ENCODE measurements at places on chromosomes 2 and 18. TPM values are rescaled to one million over a fixed set of nuclear protein-coding genes. Genes with fewer than 3 reads are reported as not detected.
A peak's percentile ranks its signal among the peaks of the same experiment; 100 is the strongest.

Gene COL4A3
- total RNA-seq = 48.8 TPM

Gene LAMA3
- 66.0 TPM for total RNA-seq

Gene EFR3B
- total RNA-seq = 1.1 TPM

Gene CHST10
- 7.1 TPM for total RNA-seq

Gene LYG1
- total RNA-seq = 21.0 TPM

Gene ERMN
- 1.6 TPM for total RNA-seq

Gene TMEM178A
- total RNA-seq = 5.7 TPM

Gene KCNS3
- total RNA-seq = 7.3 TPM

Gene FZD7
- total RNA-seq = 14.0 TPM

Gene MREG
- 16.7 TPM for total RNA-seq

Gene TANK
- 56.1 TPM for total RNA-seq

Gene MFSD2B
- total RNA-seq = 0.54 TPM

Gene KCNK3
- 8.1 TPM for total RNA-seq

DNA sequence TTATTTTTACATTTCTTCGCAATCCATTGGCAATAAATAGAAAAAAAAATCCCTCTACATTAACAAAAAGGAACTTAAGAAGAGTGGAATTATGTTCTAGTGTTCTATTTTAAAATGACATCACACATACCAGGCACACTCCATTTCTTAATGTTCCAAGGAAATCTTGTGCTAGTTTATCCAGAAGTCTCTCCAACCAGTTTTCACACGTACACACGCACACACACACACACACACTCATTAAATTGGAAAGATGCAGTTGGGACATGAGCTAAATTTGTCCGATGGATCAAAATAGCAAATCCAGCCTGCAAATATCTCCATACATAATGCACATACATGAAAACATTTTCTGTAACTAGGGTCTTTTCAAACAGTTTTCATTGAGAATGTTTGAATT lies 78.3 kb downstream of the KCNJ3 start:
- no peak for DNase-seq

DNA sequence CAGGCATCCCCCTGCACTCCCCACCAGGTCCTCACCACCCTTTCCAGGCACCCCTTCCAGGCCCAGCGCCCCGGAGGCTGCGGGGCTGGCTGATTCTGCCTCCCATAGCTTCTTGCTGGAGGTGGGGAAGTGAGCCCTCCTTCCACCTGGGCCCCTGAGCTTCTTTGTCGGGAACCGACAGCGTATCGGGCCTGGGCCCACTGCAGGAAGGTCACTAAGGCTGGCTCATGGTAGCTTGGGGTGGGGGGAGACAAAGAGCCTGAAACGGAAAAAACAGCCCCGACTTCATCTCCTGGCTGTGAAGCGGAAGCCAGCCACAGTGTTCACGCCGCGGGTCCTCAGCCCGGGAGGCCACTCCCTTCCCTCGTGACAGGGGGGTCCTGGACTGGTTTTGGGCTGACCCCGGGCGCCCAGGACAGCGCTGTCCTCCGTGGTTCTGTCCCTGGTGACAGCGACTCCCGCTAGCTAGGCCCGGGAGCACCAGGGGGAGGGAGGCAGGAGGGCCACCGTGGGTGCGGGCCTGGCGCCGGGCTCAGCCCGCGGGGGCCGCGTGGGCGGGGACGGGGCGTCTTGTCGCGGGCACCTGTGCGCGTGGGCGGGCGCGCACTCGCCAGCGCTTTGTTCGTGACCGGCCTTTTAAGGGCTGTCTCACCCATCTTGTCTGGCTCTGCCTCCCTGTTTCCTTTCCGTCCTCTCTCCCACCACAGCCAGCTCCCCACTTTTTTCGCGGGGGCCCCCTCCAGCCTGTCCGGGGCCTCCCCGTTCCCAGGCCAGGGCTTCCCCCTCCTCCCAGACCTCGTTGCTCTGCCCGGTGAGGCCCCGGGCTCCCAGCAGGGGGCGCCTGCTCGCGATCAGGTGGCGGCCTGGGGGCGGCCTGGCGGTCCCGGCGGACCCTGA lies 64.9 kb downstream of the DNMT3A start:
- DNase-seq = peak; percentile 91

- no peak for DNase-seq
Measured at GRCh38 chr2:143420313-143420712, 291.1 kb downstream of the ARHGAP15 start.

- DNase-seq = peak; percentile 95
Measured at GRCh38 chr2:217858519-217859491, 144.0 kb downstream of the TNS1 start.

GRCh38 chr18:369224-370015 lies 101.6 kb upstream of the THOC1 start:
- no peak for DNase-seq

DNA sequence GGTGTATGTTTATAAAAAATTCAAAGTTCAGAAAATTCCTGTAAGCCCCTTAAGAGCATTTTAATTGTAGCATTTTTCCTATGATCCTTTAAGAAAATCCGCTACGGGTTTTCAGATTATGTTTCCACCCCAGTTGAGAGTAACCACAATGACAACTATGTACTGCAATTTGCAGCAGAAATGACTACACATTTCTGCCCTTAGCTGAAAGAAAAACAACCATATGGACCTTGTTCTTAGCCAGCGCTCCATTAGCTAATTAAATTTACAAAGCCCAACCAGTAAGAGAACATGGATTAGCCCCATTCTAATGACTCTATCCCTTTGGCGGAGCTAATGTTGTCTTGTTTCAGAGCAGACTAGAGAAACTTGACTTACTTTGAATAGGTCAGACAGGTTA lies 247.6 kb downstream of the SLC8A1 start:
- no peak for DNase-seq

DNA sequence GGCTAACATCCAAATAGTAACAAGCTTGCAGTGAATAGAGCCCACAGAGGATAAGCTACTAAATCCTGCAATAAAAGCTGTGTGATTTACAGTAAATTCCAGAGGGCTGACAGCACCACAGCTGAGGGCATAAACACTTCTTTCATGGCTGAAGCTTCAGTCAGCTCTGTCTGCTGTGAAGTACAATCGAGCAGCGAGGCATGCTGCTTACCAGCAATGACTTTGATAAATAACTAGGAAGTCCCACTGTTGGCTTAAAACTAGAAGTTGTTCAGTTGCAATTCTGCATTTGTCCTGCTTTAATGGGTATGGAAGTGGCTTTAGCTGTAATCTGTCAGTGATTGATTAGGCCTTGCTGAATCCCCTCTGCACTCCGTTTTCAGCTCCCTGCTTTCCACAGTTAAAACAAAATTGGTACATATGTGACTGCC lies 65.2 kb upstream of the FIGN start:
- DNase-seq = no peak

DNA sequence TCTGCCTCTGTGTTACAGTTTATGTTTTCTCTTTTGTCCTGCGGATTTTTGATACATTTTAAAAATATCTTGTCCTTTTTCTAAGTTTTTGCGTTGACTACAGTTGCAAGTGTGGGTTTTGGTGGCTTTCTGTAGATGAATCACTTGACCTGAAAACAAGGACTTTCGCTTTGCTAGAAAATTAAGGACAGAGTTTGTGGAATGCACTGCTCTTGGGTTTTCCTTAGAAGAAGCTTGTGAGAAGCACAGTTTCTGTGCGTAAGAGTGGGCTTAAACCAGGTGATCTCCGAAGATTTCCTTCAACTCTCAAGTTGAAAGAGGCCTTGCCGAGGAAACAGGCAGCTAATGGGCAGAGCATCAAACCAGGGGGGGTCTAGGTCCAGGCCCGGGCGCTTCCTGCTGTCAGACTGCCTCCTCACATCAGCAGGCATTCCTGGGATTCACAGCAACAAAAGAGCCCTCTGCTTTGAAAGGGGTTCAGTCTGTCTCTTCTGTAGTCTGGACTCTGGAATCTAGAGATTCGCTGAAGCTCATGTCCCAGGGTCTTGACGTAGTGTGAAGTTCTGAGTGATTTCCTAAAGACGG lies 17.3 kb downstream of the NCK2 start:
- no peak for DNase-seq

DNA sequence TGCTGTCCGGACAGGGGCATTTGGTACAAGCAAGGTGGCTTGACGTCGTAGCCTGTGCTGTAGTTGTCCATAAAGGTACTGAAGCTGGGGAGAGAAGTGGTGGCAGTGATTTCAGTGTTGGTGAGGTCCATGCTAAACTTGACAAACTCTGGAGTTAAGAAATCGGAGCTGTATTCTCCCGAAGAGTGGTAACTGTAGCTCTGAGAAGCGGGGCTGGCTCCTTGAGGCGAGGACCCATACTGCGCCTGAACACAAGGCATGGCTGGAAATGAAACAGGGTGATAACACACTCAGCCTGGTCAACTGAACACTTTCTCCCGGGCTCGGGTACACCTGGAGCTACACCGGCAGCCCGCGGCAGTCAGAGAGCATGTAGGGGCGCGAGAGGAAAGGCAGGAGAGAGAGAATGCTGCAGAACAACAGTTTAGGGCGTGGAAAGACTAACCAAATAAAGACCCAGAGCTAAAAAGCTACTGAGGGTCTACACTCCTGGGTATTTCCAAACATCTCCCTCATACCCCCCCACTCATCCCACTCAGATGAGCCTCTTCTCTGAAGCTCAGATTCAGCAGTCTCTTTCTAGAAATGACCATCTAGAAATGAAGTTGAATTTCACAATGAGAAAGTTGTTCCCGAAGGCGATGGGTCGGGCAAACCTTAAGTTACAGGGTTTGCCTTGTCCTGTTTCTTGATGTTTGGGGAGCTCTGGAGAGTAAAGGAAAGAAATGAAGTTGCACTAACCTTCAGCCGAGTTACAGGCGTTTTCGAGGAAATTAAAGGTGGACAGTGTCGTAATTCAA lies 2.4 kb downstream of the NR4A2 start:
- DNase-seq = no peak

GRCh38 chr2:85707304-85707703 lies 13.1 kb downstream of the GNLY start:
- DNase-seq = peak; percentile 90

GRCh38 chr2:38907743-38908562 lies 18.3 kb downstream of the ARHGEF33 start:
- no peak for DNase-seq

DNA sequence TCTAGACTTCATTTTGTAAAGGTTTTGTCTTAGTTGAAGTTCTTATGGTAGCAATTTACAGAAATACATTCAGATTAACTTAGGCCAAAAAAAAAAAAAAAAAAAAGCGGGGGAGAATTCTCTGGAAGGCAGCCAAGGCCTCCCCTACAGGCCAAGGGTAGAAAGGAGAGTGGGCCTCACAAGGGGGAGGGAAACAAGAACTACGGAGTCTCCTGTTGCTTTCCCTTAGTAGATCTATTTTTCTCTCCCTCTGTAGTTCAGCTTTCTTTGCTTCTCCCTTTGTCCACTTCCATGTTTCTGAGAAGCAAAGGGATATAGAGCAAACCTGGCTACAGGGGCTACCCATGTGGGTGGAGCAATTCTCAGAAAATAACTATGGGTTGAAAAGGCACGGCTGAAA lies 2.4 kb upstream of the STK11IP start:
- no peak for DNase-seq

DNA sequence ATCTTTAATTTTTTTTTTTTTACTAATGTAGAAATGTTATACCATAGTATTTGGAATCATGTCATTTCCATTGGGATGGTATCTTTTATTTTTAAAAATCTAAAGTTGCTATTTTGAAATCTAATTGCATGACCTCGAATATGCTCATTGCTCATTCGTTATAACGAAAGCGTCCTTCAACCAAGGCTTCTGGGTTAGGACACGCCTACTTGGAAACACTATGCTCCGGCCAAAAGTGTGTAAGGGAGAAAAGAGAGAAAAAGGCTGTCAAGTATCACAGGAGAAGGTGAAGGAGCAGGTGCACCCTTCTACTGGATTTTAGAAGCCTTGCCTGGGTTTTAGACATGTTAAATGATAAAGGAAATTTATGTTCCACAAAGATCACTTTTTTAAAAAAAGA lies 465.9 kb upstream of the ID2 start:
- no peak for DNase-seq

GRCh38 chr18:28350821-28351220 lies 173.9 kb upstream of the CDH2 start:
- no peak for DNase-seq

- no peak for DNase-seq
Measured at GRCh38 chr2:140683658-140684057, 1447.2 kb downstream of the LRP1B start.

DNA sequence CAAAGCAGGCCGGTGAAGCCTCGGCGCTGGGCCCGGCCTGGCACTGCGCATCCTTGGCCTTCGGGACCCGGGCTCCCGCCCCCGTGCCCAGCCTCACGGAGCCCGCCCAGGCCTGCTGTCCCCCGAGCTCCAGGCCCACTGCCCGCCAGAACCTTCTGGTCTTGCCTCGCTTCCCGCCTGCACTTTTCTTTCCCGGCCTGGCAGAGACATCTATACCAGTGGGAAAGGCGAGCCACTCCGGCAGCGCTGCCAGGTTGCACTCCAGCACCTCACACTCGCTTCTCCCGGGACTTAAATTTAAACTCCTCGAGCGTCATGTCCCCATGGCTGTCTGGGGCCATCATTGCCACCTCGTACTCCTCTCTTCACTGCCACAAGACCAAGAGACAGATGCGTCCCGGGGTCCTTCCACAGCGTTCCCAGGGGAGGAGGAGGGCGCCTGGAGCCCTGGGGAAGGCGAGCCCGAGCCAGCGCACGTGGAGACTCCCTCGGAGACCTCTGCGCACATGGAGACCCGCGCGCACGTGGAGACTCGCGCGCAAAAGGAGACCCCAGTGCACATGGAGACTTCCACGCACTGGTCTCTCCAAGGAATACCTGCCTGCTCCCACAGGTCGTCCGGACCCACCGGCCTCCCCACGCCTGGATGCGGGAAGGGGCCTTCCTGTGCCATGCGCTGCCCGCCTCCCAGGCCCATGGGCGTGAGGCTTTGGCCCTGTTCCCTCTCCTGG lies 253.1 kb upstream of the SALL3 start:
- DNase-seq = peak; percentile 23

GRCh38 chr2:13942111-13942510 lies 690.4 kb upstream of the LRATD1 start:
- no peak for DNase-seq

- DNase-seq = no peak
Measured at GRCh38 chr2:223108351-223109050, 56.5 kb downstream of the KCNE4 start.

DNA sequence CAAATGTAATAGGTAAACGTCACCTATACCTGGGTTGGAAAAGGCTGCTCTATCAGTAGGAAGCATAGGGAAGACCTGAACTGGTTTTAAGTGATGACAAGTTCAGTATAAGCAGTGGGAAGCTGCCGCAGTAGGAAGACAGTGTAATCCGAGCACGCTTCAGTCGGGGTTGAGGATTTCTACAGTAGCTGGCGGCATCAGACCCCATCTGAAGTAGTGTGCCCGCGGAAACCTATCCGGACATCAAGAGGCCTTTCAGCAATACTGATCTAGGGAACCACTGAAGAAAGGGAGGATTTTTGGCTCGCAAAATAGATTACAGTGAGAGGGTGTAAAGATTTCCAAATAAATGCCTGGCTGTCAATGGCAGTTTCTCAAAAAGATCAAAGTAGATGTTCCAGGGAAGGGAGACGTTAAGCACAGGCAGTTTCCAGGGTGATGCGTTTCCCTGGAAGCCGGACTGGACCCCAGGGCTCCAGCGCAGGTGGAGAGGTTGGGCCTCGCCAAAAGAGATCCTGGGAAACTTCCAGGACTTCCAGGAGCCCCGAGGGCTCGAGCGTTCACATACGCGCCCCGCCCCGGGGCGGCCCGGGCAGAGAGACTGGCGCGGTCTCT lies 5.3 kb downstream of the LOXL3 start:
- no peak for DNase-seq

- peak; percentile 83 for DNase-seq
Measured at GRCh38 chr18:26468931-26469340, 79.4 kb downstream of the KCTD1 start.

All from kidney (tissue), 22 donors.